ENCODE measurements at places on chromosomes 6 and 20.

- H3K27ac ChIP-seq: no peak overlapping the region
- H3K4me3 ChIP-seq: no peak overlapping the region
- H3K4me1 ChIP-seq: no peaks in the 10 kb centered on the region
Measured at GRCh38 chr6:162344646-162345010, 382.9 kb downstream of the PRKN start.

DNA sequence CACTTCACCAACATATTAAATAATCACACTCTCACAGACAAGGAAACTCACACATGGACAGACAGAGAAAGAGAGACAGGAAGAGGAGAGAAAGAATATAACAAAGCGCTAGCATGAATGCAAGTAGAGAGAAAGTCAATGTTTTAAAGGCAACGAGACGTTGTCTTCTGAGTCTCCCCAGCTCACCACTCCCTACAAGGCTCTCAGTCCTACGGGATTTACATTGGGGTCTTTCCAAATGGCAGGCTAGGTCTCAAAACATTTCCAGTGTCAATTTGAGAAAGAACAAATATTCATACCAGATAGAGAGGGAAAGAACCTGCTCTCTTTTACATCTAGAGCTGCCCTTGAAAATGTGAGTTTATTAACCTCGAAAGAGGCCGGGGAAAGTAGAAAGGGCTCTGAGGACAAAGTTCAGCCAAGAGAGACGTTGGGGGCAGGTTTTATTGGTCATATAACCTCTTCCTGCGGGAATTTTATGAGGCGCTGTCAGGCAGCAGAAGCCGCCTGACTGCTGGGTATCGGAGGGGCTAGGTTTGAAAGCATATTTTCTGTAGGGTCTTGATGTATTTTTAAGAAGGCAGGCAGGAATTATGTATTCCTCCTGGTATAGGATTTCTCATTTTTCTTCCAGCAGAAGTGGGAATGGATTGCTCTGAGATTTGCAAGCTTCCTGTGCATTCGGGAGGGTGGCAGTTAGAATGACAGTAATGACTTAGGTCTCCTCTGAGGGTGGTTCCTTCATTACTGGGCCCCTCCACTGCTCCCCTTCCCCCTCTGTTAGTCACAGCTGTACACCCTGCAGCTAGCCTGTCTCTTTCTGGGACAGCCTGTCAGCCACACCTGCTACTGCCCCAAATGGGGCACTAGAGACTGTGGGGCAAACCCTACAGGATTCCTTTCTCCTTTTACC is 34.4 kb upstream of the KIF16B start:
- no peak overlapping the region for H3K4me3 ChIP-seq
- H3K4me1 ChIP-seq: no peaks in the 10 kb centered on the region
- DNase-seq: no peak

- peaks cover 20% of the 10 kb centered on the region for H3K27me3 ChIP-seq
- no peak for DNase-seq
- peaks cover 14% of the 10 kb centered on the region for H3K4me1 ChIP-seq
- H3K4me3 ChIP-seq: no peak overlapping the region
- no peaks in the 10 kb centered on the region for H3K36me3 ChIP-seq
- H3K27ac ChIP-seq: peak overlapping the region; percentile 9
Measured at GRCh38 chr6:157753291-157753690, 69.8 kb upstream of the SNX9 start.

GRCh38 chr20:35698298-35699126 is 640 bp downstream of the NFS1 start:
- peaks cover 33% of the 10 kb centered on the region for H3K4me1 ChIP-seq
- peak overlapping the region; percentile 97 for H3K27ac ChIP-seq
- no peak for DNase-seq
- peaks cover 10% of the 10 kb centered on the region for H3K36me3 ChIP-seq

DNA sequence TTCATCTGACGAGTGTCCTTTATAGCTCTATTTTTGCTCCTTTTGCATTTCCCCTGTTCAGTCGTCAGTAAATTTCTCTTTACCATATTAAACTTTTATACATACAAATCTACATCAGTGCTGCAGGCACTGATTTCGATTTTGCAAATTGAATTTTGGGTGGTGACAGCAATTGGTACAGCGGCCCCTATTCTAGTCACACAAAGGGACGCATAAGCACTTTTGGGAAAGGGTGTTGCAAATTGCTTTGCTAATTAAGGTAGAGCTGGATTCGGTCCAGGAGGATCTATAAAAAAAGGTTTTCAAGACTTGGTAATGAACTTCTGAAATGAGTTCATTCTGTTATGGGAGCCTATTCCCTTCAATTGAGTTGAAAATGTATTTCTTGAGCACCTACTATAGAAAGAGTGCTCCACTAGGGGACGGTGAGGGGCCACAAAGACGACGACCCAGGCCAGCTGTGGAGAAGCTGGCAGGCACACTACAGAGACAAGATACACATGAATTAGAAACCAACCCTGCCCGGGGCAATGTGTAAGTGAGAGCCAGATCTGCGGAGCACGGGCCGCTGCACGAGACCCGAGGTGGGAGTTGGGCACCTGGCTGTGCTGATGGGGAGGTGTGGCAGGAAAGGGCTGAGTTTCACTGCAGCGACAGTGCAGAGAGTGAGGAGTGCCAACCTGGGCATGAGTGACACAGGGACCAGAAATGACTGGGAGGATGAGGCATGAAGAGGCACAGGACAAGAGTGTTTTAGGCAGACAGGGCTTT is 5.4 kb downstream of the UQCC2 start:
- H3K27me3 ChIP-seq: no peaks in the 10 kb centered on the region
- no peak overlapping the region for H3K4me3 ChIP-seq
- no peak for DNase-seq
- peaks cover 28% of the 10 kb centered on the region for H3K4me1 ChIP-seq
- H3K36me3 ChIP-seq: peaks cover 6% of the 10 kb centered on the region
- no peak overlapping the region for H3K27ac ChIP-seq

DNA sequence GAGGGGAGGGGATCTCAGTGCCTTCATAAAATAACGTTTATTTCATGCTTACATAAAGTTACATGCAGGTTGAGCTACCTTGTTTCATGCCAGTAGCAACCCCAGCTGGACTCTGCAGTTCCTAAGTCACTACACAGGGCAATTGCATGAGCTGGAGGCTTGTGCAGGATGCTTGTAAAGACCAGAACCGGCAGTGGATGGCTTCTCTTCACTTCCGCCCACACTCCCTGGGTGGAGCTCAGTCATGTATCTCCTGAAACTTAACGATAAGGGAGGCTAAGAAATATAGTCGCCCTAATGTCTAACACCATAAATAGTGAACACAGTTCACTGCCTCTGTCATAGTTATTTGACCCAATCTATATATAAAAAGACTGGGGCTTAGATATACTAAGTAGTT is 99.4 kb upstream of the RAB32 start:
- DNase-seq: no peak
- H3K27ac ChIP-seq: no peak overlapping the region
- peaks cover 12% of the 10 kb centered on the region for H3K27me3 ChIP-seq
- no peak overlapping the region for H3K4me3 ChIP-seq
